GM12865 (cell line): ENCODE measurements at places on chromosomes 16 and 17.

DNA sequence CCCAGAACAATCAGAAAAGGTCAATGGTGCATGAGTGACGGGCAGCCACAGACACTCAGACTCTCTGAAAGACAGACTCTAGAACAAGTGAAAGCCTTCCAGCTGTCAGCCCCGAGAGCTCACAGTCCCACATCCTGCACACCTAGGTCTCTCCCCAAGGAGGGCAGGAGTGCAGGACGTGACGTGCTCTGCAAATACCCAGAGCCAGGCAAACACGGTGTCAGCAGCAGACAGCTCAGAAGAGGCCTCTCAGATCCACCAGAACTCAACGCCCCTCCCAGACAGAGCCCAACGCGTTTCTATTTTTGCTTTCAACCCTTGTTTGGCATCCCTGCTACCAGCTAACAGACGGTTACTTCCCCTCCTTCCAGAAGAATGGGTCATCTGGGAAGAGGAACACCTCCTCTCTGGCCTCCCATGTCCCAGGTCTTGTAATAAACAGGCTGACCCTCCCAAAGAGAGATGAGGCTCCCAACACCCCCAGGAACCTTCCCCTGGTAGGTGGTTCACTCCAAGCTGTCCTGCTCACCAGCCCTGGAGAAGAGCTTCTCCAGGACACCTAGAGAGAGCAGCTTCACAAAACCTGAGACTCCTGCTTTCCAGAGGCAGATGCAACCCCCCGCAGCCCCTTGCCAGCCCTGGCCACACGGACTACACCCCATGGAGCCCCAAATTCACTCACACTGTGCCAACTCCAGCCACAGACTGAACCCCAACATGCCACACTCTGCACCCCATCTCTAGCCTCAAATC is 7.6 kb downstream of the PITPNM3 start:
- DNase-seq, result peak; percentile 78

DNA sequence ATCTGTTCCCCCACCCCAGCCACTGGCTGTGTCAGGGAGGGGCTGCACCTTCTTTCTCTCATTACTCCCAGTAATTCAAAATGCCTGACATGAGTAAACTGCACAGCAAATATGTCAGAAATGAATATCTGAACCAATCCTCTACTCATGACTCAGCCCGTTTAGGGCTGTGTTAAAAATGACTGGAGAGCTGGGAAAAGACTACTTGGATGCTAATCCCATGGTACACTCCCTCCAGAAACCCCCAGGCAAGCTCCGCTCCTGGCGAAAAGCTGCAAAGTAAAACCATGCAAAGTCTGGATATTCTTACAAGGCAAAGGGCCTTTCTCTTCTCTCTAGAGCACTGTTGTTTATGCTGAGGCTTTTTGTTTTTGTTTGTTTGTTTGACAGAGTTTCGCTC is 448.1 kb upstream of the DYNLRB2 start:
- DNase-seq, result no peak

GRCh38 chr16:85541980-85542900 is 70.9 kb upstream of the GSE1 start:
- DNase-seq, result no peak

GRCh38 chr17:29956225-29956624 is 14.8 kb downstream of the EFCAB5 start:
- DNase-seq, result no peak

- DNase-seq, result no peak
Observed at GRCh38 chr17:78868391-78868790, 27.8 kb upstream of the USP36 start.

DNA sequence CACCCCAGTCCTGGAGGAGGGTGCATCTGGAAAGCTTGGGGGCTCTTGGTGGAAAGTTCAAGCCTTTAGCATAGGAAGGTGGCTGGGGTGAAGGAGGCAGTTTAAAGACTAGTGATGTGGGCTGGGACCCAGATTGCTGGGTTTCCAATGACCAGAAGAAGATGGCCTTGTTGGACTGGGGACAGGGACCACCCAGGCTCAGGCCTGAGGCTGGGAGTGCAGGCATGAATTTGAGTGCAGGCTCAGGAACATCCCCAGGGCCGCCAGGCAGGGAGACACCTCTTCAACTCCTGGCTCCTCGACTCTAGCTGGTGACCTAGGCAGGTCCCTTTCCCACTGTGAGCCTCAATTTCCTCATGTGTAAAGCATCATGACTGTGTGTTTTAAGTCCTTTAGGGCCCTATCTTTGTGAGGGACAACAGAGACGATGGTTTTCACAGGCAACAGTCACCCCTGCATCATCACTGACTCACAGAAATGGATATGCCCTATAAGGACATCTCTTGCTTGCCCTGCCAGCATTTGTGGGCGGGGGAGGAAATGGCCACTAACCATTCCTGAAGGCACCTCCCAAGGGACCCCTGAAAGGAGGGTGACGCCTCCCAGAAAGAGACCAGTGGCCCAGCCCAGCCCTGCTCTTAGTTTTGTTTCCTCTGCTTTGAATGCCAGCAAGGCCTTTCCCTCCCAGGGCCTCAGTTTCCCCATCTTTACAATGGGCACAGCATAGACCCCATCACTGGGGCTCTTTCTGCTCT is 11.1 kb downstream of the NLRC5 start:
- peak; percentile 89 for DNase-seq

DNA sequence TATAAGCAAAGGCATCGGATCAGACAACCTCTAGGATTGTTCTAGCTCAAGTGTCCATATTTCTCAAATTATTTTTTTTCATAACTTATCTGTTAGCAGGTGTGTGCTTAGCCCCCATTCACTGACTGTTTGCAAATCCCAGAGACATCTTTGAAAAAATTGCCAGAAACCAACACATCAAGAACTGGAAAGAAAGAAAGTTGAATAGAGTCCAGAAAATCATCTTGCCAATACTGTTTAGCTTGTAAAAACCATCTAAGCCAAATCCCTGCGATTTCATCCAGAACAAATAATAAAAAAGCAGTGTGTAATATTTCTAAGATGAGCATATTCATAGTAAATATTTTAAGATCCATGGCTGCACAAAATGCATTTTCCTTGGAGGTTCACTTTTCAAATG is 64.5 kb downstream of the WSCD1 start:
- DNase-seq, result no peak

DNA sequence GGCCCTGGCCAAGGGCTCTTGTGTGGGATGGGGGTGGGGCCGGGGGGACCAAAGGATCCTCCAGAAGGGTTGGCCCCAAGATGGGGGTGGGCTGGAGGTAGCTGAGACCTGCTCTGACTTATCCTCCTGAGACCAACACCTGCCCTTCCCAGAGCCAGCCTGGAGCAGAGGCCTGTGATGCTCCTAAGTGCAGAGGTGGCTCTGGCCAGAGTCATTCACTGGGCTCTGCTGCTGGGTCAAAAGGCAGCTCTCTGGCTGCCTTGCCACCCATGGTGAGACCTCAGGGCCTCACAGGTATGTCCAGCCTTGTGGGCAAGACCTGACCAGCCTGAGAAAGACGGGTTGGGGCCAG is 393 bp downstream of the SERPINF2 start:
- no peak for DNase-seq

- no peak for DNase-seq
Observed at GRCh38 chr16:55655897-55656681, at the start of gene SLC6A2. TSS of gene SLC6A2 (plus strand) at chr16:55655988. CDS start at chr16:55656695, 707 bp downstream.

- no peak for DNase-seq
Observed at GRCh38 chr16:48489376-48489775, 104.2 kb upstream of the SIAH1 start.

DNA sequence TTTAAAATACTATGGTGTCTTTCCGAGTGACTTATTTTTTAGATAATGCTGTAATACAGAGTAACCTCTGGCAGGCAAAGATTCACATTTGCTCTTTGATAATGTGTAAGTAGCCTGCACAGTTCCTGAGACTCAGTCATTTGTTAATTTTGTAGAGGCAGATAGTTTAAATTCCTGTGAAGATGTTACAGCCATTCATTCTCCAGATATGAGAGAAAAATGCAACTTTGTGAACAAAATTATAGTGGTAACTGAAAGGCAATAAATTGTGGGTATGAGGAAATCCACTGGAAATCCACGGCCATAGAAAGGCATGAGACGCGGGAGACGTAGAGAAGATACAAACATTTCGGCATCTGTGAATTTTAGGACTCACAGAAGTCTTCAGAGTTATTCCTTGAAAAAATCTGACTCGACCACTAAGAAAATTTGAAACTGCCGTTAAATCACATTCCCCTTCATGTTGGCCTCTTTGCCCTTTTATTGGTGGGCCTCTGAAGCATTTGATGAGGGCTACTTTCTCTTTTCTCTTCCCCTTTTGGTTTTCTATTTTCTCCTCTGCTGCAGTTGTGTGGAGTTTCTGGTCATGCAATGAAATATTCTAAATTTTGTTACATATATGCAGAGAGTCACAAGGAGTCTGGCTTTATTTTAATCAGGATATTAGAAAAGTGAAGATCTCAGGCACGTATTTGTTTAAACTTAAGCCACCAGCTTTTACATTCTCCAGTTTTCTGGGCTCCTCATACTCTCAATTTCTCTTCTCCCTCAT is 18.8 kb downstream of the HS3ST3A1 start:
- peak; percentile 7 for DNase-seq

GRCh38 chr17:38900978-38901656 is 24.3 kb upstream of the LASP1NB start:
- DNase-seq, result no peak

DNA sequence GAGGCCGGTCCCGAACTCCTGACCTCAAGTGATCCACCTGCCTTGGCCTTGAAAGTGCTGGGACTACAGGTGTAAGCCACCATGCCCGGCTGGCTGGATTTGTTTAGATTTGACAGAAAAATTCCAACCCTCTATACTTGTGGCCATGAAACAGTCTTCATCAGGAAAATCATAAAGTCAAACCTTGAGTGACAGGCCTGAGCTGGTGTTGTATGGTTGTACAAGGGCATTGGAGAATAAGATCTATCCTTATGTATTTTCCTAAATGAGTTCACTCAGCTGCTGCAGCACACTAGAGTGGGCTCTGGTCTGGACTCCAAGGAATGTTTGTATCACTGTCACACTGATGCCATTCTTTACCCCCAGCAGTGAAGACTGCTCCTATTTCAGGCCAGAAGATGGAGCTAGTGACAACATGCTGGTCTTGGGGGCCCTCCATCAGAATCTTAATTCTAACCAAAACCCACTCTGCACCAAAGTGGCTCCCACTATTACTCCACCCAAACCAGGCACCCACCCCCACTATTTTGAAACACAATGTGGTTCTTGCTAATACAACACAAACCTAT is 27.4 kb downstream of the SNX11 start:
- no peak for DNase-seq

- DNase-seq, result peak; percentile 81
Observed at GRCh38 chr16:71526111-71526631, at the start of gene CHST4. TSS of gene CHST4 (plus strand) at chr16:71526426. CDS start at chr16:71536678, 10,252 bp downstream.

GRCh38 chr16:55513616-55514015 is 4.7 kb downstream of the LPCAT2 start:
- no peak for DNase-seq

- no peak for DNase-seq
Observed at GRCh38 chr17:4901648-4902344, 1.1 kb downstream of the CHRNE start.

DNA sequence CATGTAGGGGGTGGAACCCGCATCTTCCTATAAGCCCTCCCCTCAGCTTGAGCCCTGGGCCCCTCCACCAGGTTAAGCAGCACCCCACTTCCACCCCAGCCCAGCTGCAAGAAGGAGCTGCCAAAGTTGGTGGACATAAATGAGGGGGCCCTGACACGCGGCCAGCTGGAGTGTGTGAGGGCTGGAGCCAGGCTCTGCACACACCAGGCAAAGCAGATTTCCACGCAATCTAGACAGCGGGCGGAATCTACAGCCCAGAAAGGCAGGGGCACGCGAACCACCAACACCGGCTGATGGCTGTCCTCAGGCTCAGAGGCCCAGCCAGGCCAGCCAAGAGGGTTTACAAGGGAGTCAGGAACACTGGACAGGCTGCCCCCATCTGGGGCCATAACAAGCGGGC is 171.2 kb downstream of the ZNF423 start:
- DNase-seq, result no peak

GRCh38 chr17:46163316-46163715 is 29.9 kb downstream of the KANSL1 start:
- DNase-seq, result no peak

DNA sequence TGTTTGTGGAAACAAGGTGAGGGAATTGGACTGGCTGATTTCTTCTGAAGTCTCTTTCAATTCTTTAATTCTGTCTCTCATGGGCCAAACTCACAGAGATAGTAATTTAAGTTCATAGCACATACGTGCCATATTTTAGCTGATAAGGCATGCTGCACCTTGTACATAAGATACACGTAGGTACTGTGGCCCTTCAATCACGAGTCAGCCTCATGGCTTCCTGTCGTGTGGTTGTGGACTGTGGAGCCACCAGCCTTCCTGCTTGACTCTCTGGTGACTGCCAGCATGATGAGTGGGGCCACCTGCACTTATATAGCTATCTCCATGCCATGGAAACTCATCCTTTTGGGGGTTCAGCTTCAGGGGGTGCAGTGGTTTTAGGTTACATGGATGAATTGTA is 25.1 kb downstream of the KSR1 start:
- peak; percentile 76 for DNase-seq

- DNase-seq, result no peak
Observed at GRCh38 chr16:6209355-6209930, 1111.8 kb upstream of the EEF2KMT start.

DNA sequence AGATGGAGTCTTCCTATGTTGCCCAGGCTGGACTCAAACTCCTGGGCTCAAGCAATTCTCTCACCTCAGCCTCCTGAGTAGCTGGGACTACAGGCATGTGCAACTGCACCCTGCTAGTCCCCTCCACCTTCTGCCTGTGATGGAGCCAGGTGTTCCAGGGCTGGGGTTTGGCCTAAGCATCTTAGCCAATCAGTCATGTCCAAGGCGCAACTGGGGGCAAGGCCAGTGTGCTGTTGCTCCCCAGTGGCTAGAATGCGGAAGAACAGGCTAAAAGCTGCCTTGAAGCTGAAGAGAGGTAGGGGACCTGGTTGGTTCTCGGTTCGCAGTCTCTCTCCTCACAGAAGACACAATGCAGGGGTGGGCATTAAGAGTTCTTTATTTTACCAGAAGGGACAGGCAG is 18.6 kb downstream of the FLOT2 start:
- peak; percentile 75 for DNase-seq

GRCh38 chr17:78672871-78673371 is 95.7 kb upstream of the DNAH17 start:
- no peak for DNase-seq

GRCh38 chr16:75616521-75617010 is 6.5 kb downstream of the ADAT1 start:
- DNase-seq, result peak; percentile 75
